ENCODE measurements at places on chromosomes 5 and 9.
A peak's percentile ranks its signal among the peaks of the same experiment; 100 is the strongest.

- peak; percentile 76 for DNase-seq
Measured at GRCh38 chr9:134058716-134059115, 9.1 kb downstream of the BRD3 start.

GRCh38 chr5:154444556-154445421 lies 1.0 kb upstream of the SAP30L start:
- DNase-seq, result peak; percentile 20

DNA sequence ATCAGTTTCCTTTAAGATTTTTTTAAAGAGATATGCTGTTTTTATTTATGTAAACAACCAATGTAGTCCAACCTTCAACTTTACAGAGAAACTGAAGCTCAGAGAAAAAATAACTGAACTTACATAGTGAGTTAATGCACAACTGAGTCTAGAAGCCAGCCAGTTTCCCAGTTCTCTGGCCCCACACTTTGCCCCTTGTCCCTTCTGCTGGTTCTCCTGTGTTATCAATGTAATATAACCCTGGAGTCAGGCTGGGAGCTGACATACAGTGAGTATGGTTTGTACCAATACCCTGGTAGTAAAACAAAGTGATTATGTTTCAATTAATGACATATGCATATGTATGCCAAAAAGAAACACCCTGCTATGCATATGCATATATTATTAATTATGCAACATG lies 32.2 kb upstream of the GRIA1 start:
- no peak for DNase-seq

GRCh38 chr9:96417661-96418082 lies 498 bp downstream of the ZNF367 start:
- no peak for DNase-seq

GRCh38 chr9:91867740-91868139 lies 82.3 kb downstream of the ROR2 start:
- DNase-seq, result no peak

- no peak for DNase-seq
Measured at GRCh38 chr5:91146230-91146629, 236.9 kb downstream of the ARRDC3 start.

DNA sequence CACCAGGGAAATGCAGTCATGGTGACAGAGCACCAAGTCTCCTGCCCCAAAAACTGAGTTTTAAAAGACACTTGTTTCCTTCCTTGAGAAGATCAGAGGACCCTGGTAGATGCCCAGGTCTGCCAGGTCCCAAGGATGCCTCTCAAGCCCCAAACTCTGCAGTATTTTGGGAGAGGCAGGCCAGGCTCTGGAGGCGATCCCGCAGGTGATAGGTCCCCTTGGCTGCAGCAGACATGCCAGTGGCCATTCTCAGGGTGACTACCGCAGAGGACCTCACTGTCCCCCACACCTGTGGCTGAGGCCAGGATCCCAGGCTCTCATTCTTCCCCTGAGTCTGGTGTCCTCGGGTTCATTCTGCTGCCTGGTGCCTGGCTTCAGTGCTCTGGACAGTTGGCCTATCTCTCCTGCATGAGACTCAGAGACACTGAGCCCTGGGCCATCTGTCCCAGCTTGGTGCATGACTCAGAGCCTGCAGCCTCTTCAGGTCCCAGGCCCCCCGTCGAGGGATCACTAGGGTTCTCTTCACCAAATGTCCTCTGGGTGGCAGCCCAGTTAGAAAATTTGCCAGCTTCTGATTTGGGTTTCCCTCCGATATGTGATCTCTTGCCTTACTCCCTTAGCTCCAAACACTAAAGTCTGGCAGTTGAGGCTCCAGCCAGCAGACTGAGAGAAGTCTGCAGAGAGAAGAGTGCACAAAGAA lies 59.7 kb upstream of the GARNL3 start:
- DNase-seq, result peak; percentile 61

DNA sequence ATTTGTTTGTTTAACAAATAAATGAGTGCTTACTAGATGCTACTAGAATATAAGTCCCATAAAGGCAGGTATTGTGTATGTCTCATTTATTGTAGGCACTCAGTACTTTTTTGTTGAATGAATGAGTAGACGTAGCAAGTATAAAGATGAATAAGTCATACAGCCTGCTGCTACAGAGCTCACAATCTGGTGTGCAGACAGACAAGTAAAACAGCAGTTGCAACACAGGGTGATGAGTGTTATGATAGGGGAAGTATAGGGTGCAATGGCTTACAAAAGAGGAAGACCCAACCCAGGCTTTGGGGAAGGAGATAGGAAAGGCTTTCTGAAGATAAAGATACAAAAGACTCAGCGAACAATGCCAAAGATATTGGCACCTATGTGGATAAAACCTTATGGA lies 47.7 kb downstream of the SH3RF2 start:
- DNase-seq, result no peak

DNA sequence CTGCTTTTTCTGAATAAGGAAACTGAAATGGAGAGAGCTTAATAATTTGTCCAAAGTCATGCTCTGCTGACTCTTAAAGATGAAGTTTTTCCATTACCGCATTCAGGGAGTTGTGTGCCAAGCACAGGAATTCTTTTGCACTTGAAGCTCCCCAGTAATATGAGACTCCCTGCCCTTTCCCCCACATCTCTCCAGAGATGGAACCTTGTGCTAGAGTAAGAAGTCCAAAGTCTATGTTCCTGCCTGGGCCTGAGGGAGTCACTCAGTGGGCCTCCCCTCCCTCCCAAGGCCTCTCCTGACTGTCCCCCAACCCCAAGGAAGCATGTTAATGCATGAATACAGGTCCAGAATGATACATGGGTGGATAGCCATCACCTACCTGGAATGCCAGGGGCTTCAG lies 173.3 kb upstream of the SEMA6A start:
- DNase-seq, result no peak

DNA sequence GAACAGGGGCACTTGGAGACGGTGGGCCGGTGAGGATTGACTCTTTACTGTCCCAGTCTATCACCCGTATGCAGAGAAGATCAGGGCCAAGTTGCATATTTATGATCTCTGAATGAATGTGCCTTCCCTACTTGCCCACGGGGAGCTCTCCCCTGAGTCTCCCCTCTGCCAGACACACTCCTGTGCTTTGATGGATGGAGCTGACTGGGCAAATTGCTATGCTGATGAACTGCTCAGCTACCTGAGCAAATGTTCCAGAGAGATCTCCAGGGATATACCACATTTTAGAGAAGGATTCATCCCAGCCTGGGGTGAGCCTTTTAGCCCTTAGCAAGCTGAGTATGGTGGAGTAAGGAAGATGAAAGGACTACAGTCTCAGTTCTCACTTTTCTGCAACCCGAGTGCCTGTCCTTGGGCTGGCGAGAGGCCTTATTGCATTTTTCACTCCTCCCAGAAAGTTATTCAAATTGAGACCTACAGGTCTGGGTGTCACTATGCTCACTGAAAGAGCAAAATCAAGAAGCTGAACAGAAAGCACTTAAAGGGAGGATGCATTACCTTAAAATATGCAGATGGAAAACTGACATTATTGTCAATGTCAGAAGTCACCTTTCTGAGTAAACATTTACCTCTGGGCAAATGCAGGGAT lies 526.7 kb upstream of the WWC1 start:
- no peak for DNase-seq

DNA sequence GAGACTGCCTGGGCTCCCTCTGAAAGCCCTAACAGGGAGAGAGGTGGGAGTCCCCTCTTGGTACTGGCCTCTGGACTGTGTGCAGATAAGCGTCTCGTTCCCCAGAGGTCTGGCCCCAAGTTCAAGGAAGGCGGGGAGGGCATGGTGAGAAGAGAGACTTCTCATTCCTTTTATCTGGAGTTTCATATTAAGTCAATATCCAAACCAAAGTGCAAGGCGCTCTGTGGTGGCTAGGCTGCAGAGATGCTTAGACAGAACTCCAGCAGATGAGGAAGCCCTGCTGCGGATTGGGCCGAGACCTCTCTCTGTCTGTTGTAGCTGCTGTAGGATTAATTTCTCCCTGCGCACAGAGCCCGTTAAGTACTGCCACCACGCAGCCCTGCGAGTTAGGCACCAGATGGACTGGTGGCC lies 16.0 kb downstream of the MVB12B start:
- DNase-seq, result no peak

DNA sequence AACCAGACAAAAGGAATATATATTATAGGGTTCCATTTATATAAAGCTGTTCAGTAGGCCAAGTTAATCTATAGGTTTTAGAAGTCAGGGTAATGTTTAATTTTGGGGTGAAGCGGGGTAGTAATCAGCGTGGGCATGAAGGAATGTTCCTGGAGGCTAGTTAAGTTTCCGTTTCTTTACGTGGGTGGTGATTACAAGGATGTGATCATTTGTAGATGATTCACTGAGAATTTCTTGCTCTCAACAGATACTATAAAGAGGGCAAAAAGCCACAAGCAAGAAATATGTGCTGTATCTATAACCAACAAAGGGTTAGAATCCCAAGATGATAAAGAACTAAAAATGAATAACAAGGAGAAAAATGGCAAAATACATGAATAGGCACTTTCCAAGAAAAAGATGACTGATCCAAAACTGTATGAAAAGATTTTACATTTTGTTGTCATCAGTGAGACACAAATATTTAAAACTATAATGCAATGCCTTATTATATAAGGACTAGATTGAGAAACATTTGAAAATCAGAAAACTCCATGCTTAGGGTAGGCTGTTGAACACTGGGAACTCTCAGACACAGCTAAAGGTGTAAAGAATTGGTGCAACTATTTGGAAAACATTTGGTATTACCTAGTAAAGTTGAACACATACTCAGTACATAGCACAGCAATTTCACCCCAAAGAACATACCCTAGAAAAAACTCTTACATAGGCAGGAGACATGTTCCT lies 224.3 kb upstream of the S1PR3 start:
- DNase-seq, result no peak

Data from HT1080 (cell line).